ENCODE measurements at places on chromosomes 3 and 15.

DNA sequence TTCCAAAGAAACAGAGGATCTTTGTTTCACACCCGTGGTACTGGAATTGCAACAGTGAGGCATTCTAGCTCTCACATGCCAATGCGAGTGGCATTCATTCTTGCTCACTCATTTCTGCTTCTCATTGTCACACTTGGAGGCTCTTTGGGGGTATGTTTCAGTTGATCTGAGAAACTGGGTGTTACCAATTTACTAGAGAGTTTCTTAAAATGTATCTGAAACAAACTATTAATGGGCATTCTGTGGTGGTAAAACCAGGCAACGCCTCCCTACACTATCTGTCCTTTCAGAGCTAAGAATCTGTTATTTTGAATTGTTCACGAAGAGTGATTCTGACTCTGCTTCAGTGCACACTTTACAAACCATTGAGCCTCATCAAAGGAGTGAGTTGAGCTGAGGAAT lies 140.6 kb upstream of the BHLHE40 start:
- DNase-seq: no peak

DNA sequence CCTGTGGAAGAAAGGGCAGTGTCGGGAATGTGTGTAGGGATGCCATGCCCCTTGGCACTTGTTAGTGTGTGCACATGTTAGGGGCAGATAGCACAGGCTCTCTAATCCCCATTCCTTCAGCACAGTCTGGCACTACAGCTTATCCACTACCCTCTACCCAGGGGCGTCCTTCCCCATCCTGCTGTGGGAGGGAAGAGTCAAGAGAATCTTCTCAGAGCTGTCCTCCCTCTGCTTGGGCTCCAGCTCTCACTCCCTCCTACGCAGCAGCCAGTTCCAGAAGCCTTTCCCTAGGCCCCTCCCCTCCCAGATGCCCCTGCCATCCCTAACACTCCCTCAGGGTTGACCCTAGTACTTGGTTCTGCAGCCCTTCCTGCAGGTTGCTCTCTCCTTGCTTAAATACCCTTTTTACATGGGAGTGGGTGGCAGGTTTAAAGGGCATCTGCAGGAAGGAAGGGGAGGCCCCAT lies 815 bp upstream of the GRM2 start:
- peak; percentile 29 for DNase-seq

GRCh38 chr15:69480932-69481331 lies 28.3 kb downstream of the RPLP1 start:
- DNase-seq: no peak

- DNase-seq: peak; percentile 75
Observed at GRCh38 chr15:92683511-92683834, 27.9 kb upstream of the FAM174B start.

- DNase-seq: no peak
Observed at GRCh38 chr3:170778240-170779217, 91.5 kb downstream of the RPL22L1 start.
